ENCODE measurements at places on chromosomes 16 and 17. TPM values are rescaled to one million over a fixed set of nuclear protein-coding genes. Genes with fewer than 3 reads are reported as not detected.

DNA sequence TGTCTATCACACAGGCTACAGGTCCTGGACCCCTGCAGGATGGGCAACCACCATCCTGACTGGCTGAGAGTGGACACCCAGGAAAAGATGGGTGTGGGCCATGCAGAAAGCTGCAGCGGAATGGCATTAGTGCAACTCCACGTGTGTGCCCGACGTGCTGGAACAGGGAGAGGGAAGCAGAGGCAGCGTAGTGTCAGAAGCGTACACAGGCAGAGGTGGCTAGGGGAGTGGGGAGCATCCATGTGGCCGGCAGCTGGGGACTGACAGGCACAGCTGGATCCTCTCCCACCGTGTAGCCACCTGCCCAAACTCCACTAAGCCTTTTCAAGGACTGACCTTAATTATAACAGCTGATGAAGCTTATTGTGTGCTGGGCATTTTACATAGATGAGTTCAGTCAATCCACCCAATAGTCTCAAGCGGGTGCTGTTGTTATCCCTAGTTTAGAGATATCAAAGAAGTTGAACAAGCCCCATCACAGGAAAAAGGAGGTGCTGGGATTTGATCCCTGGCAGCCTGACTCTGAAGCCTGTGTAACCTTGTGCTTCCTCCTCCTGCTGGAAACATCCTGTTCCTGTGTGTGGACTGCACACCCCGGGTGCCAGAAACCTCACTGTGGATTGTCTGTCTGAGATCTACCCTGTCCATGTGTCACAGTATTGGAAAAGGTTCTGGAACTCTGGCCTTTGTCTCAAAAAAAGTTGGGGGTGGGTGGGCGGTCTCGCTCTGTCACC, 114.0 kb downstream of the PRKCA start:
- H3K27me3 ChIP-seq: no peaks in the 10 kb centered on the region
- no peaks in the 10 kb centered on the region for H3K36me3 ChIP-seq
- H3K4me3 ChIP-seq: no peak overlapping the region
- DNase-seq: no peak
- H3K4me1 ChIP-seq: no peaks in the 10 kb centered on the region

DNA sequence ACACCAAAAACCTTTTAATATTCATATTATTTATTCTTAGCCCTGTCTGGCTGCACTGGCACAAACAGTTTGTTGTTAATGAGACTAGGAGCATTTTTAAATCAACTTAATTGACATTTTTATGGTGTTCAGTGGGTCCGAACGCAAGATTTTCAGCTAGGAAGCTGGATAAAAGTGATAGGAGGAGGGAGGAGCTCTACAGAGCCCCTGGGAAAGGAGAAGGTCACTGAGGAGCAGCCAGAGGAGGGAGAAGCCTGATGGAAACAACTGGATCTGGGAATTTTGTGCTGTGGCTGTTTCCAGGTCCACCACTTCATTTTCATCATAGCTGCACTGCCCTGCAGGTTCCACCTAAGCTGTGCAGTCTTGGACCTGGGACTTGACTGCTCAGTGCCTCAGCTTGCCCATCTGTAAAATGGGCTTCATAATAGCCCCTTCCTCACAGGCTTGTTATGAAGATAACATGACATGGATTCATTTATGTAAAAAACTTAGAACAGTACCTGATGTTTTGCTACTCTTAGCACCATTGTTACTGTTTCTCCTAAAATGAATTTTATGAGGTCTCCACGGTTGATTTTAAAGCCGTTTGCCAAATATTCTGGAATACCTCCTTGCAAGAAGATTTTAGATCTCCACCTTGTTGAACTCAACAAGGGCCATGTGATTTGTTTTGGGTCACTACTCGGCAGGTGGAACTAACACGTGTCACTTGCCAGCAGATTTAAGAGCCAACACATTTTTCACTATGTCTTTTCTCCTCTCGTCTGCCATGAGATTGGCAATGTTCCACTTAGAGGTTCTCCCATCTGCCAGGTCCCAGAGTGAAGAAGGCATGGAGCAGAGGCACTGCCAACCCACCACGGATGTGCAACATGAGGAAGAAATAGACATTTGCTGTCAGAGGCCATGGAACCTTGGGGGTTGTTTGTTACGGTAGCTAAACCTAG, 18.7 kb upstream of the GRIN2A start:
- no peak overlapping the region for H3K27ac ChIP-seq
- no peaks in the 10 kb centered on the region for H3K4me1 ChIP-seq
- H3K27me3 ChIP-seq: no peaks in the 10 kb centered on the region
- no peaks in the 10 kb centered on the region for H3K36me3 ChIP-seq
- no peak overlapping the region for H3K4me3 ChIP-seq

The SLFN14 gene
- total RNA-seq: not detected

The CCDC200 gene
- total RNA-seq: not detected

Measured in sigmoid colon (tissue), 7 donors.